ENCODE measurements at places on chromosomes 6 and 20.

- DNase-seq, result no peak
These were observed 104.0 kb upstream of the HMGN3 start for GRCh38 chr6:79338493-79338892.

- DNase-seq, result no peak
These were observed 405.9 kb upstream of the SULF2 start for GRCh38 chr20:48191200-48191599.

DNA sequence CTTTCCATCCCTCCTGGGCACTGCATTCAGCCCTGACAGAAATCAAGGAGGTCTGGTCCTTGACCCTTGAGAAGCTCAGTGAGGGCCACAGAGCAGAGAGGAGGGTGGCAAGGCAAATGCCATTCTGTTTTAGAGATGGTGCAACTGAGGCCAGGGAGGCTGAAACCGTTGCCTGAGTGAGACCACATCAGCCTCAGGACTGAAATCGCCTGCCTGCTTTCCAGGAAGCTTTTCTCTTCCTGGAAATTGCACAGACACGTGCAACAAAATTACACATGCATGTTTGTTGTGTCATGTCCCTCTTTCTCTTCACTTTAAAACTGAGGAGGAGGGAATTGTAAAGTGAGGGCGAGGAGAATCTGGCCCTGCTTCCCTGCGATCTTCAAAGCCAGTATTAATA lies 113.7 kb upstream of the PDE10A start:
- DNase-seq, result no peak

GRCh38 chr20:18019068-18019467 lies 38.6 kb downstream of the OVOL2 start:
- no peak for DNase-seq

DNA sequence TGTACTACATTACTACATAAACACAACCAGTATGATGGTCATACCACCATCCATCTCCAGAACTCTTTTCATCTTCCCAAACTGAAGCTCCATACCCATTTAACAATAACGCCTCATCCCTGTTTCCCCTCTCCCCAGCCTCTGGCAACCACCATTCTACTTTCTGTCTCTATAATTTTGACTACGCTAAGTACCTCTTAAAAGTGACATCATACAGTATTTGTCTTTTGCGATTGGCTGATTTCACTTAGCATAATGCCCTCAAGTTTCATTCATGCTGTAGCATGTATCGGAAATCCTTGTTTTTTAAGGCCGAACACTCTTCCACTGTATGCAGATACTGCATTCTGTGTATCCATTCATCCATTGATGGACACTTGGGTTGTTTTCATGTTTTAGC lies 29.7 kb downstream of the GABRR1 start:
- DNase-seq, result no peak

- DNase-seq, result no peak
These were observed 55.5 kb upstream of the EEF1E1 start for GRCh38 chr6:8157839-8158238.

DNA sequence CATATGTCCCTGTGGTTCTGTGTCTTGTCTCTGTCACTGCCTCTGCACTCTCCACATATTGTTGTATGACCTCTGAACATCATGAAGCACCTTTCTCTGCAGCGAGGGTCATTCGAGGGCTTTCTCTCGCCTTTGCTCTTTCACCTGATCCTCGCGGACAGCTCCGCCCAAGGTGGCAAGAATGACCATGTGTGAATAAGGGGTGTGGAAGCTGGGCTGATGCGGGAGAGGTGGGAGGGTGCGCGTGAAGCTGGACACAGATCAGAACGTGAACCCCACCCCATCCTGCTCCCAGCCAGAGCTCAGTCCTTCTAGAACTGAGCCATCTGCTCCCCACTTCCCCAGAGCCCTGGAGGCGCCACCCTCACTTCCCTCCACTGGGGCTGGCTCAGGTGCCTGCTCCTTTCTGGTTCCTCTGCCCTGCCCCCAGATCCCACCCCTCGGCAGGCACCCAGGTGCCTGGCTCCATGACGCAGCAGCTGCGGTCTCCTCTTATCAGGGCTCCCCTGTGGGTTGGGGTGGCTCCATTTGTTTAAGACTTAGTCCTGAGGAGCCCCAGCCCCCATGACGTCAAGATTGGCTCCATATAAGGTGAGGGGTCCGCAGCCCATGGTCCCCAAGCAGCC lies at the start of gene MUCL3:
TSS of gene MUCL3 (plus strand) at position 613 of the 626 bp plus-strand sequence. CDS start 27 bp downstream, outside the sequence.
- no peak for DNase-seq

- DNase-seq, result no peak
These were observed 16.9 kb upstream of the IL17F start for GRCh38 chr6:52261229-52261628.

DNA sequence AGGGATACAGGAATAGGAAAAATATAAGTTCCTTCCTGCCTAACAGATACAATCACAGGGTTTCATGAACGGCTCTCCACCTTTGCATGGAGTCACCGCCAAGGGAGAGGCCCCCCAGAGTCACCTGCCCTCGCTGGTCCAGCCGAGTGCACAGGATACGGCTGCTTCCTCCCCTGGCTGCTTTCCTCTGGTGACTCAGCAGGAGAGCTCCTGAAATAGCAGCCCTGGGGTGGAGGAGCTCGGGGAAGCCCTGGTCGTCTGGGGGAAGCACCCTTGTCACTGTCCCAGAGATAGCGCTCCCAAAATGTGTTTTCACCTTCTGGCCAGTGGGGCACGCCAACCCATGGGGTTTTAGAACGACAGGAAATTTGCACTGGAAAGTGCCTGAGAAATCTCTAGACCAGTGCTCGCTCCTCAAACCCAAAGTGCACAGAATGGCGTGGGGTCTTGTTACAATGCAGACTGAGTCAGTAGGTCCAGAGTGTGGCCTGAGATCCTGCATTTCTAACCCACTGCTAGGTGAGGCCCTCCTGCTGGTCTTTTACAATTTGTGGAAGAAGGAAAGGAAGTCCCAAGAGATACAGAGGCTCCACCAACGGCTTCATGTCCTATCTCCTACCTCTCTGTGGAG lies 35.9 kb upstream of the FAM50B start:
- no peak for DNase-seq

DNA sequence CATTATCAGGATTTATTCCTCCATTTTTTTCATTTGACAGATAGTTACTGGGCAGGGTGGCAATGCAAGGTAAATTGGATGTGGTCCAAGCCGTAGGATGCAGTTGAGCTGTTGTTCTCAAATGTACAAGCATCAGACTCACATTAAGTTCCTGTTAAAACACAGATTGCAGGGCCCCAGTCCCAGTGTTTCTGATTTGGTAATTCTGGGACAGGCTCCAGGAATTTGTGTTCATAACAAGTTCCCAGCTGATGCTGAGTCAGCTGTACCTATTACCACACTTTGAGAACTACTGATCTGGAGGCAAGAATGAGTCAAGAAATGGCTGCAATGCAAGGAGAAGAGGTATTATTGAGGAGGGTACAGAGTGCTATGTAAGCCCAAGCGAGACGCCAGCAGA lies 11.7 kb downstream of the TMEM244 start:
- DNase-seq, result no peak

DNA sequence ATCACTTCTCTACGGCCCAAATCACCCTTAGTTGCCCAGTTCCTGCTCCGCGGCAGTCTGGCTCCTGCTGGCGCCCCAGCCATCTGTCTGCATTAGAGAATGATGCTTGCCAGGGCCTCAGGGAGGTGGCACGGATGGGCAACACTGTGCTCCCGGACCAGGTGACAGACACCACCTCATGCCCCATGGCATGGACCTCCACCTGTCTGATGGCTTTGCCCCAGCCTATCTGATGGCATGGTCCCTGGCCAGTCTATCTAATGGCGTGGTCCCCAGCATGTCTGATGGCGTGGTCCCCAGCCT lies 18.8 kb upstream of the MRGBP start:
- DNase-seq, result no peak

DNA sequence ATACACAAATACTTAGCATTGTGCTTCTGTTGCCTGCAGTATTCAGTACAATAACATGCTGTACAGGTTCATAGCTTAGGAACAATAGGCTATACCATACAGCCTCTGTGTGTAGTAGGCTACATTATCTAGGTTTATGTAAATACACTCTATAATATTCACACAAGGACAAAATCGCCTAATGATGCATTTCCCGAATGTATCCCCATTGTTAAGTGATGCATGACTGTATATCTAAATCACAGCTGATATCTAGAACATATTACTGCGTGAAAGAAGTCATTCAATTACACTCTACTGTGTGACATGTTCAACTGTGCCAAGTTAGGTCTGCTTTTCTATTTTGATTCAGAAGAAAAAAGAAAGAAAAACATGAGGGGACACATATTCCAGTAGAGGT lies 633.5 kb downstream of the RFPL4B start:
- DNase-seq, result no peak

GRCh38 chr6:157108923-157109322 lies 214.4 kb downstream of the TMEM242 start:
- DNase-seq, result no peak

DNA sequence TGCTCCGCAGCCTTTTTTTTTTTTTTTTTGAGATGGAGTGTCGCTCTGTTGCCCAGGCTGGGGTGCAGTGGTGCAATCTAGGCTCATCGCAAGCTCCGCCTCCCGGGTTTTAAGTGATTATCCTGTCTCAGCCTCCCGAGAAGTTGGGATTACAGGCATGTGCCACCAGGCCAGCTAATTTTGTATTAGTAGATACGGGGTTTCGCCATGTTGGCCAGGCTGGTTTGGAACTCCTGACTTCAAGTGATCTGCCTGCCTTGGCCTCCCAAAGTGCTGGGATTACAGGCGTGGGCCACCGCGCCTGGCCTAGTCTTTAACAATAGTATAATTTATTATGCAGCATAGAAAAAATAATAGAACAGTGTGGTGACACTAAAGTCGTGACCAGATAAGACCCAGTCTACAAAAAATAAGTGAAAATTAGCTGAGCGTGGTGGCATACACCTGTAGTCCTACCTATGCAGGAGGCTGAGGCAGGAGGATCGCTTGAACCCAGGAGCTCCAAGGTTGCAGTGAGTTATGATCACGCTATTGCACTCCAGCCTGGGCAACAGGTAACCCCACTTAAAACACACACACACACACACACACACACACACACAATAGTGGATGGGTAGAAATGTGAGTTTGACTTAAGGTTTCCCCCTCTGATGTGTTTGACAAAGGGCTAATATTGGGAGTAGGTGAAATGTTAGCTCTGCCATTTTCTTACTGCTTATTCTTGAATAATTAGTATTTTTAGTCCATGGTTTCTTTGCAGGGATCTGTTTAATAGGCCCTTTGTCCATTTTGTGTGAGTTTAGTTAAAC lies 6.5 kb downstream of the PIM1 start:
- DNase-seq, result no peak

GRCh38 chr20:56429502-56429901 lies 17.4 kb downstream of the CASS4 start:
- no peak for DNase-seq

DNA sequence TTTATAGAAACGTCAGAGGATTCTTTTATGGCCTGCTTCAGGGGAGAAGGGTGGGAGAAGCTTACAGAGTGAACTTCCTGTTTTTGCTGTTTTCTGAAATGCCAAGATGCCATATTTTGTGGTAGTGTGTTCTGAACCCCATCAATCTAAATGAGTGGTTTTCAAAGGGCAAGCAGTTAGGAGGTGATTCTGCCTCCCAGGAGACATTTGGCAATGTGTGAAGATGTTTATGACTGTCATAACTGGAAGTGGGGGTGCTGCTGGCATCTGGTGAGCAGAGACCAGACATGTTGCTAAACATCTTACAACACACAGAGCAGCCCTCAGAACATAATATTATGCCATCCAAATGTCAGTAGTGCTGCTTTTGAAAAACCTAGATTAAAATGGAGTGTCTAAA lies 6.0 kb upstream of the PRL start:
- DNase-seq, result no peak

- DNase-seq, result no peak
These were observed 22.9 kb upstream of the NOL4L start for GRCh38 chr20:32607727-32608663.

- DNase-seq, result no peak
These were observed 14.1 kb upstream of the THBD start for GRCh38 chr20:23063581-23063980.

DNA sequence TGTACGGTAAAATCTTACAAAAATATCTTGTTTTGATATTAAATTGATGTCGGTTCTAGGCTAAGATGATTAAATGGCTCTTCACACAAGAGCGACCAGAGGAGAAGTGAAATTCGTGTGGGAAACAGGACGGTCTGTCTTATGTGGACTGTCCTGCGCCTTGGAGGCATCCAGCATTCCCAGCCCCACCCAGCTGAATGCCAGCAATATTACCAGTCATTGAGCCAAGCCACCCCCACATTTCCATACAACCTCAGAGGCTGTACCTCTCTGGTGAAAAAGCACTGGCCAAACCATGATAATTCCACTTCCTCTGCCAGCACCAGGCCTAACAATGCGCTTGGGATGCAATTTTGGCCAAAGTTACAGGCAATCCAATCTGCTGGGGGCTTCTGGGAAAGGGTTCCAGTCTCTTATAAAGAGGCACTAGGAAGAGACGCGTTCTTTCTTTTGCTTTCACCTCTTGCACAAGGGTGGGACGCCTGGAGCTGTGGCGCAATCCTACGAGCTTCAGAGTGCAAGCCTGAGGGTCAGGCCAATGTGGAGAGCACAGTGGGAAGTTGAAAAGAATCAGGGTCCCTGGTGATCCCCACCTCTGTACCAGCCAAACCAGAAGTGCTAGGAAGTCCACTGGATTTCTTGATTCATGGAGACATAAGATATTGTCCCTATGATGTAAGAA lies 213.1 kb downstream of the PREX1 start:
- DNase-seq, result no peak

- no peak for DNase-seq
These were observed 14.8 kb downstream of the DDX43 start for GRCh38 chr6:73409395-73409794.

DNA sequence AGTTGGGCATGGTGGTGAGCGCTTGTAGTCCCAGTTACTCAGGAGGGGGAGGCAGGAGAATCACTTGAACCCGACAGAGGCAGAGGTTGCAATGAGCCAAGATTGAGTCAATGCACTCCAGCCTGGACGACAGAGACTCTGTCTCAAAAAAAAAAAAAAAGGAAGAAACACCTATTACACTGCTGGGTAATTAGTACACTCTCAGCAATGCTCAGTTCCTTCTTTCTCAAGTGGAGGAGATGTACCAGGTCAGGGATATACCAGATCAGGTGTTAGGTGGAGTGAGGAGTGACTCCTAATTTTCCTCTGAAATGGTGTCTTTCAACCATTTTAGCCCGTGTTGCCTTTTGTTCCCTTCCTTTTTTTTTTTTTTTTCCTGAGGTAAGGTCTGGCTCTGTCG lies 30.0 kb upstream of the UBR2 start:
- no peak for DNase-seq

GRCh38 chr6:10588562-10589428 lies 67.6 kb downstream of the GCNT2 start:
- DNase-seq, result no peak

DNA sequence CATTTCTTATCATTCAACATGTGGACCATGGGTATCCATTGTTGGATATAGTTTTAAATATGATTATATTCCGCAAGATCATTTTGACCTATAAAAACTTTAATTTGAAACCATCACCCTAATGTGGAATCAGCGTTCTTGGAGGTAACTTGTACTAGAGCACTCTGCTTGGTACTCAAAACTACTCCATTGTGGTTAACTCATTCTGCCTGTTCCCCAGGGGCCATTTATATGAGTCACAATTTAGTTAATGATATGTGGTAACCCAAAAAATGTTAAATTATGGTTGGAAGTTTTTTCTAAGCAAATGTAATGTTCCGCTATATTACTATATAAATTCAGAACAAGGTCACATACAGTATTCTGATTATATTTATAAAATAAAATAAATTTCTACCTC lies 109.3 kb downstream of the TRDN start:
- DNase-seq, result no peak

- no peak for DNase-seq
These were observed 49.6 kb upstream of the PTPRK start for GRCh38 chr6:128569732-128570679.

Data from retina (tissue), 1 donor.